PC-9 (cell line): ENCODE measurements at places on chromosomes 11 and 22.

- DNase-seq = no peak
These were observed 1639.6 kb upstream of the TENM4 start for GRCh38 chr11:81080476-81080875.

GRCh38 chr11:44993971-44994704, 43.5 kb upstream of the TP53I11 start:
- DNase-seq = no peak

- peak; percentile 60 for DNase-seq
These were observed 26.5 kb downstream of the ARHGEF17 start for GRCh38 chr11:73334384-73335203.

GRCh38 chr22:35661464-35661863, 13.2 kb downstream of the APOL6 start:
- DNase-seq = no peak

- DNase-seq = peak; percentile 92
These were observed 17.3 kb upstream of the PRR5 start for GRCh38 chr22:44684506-44685383.

DNA sequence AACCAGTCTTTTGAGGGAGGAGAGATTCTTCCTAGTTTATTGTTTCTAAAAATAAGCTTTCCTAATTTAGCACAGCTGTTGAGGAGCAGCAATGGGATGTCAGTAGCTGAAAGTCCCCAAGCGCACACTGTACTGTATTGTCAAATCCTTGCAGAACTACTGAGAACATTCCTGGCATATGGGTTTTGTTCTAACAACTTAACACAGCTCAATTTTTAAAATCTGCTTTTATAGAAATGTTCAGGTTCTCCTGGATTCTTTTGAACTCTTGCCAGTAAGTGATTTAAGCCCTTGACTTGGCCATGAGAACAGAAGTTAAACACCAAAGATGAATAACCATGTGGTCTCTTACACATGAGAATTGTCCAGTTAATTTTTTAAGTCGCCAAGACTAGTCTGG, 218.6 kb downstream of the FAT3 start:
- no peak for DNase-seq

DNA sequence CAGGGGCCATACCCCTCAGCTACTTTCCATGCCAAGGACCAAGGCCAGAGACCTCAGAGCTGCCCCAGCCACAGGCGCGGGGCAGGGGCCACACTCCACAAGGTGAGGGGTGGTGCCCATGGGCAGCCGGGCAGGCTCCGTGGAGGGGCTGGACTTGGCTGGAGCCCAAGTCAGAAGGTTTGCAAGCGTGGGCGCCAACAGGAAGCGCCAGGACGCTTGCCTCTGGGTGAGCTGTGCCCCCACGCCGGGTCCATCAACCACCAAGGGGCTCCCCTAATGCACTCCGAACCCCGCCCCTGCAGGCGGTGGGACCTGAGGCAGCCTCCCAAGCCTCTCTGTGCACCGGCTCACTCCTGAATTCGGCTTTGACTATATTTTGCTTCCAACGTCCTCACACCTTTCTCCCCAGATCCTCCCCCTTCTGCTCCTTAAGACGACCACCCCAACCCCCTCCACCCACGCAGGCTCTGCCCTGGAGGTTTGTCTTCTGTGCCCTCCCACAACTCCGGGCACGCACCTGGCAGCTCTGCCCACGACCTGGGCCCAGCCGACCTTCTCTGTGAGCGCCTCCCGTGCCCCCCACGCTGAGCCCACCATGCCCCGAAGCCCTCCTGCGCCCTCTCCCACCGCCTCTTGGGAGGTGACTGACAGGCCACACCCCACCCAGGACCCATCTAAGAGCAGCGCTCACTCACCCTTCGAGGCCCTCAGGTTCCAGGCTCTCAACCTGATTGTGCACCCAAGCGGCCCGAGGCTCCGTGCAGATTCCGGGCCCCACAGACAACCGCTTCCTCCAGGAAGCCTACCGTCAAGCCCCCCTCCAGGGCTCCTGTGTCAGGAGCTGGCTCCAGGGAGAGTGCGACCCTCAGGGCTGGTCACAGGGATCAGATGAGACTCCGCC, 2.6 kb upstream of the PKP3 start:
- DNase-seq = no peak

- DNase-seq = no peak
These were observed 392.7 kb downstream of the GUCY1A2 start for GRCh38 chr11:106625566-106625965.

DNA sequence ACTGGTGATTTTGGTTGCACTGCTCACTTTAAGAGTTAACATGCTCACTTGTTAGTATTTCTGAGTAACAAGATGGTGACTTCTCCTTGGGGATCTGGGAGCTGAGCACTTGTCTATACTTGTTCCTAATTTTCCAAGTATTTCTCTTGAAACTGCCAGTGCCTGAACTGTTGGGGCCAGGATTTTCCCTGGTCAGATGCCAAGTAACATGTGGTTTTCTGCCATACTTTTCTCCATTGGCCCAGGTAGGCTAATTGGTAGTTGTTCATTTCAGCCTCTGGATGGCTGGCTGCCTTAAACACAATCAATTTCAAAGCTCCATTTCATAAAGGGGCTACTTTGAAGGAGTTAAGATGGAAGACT, 35.0 kb downstream of the RNF141 start:
- no peak for DNase-seq

DNA sequence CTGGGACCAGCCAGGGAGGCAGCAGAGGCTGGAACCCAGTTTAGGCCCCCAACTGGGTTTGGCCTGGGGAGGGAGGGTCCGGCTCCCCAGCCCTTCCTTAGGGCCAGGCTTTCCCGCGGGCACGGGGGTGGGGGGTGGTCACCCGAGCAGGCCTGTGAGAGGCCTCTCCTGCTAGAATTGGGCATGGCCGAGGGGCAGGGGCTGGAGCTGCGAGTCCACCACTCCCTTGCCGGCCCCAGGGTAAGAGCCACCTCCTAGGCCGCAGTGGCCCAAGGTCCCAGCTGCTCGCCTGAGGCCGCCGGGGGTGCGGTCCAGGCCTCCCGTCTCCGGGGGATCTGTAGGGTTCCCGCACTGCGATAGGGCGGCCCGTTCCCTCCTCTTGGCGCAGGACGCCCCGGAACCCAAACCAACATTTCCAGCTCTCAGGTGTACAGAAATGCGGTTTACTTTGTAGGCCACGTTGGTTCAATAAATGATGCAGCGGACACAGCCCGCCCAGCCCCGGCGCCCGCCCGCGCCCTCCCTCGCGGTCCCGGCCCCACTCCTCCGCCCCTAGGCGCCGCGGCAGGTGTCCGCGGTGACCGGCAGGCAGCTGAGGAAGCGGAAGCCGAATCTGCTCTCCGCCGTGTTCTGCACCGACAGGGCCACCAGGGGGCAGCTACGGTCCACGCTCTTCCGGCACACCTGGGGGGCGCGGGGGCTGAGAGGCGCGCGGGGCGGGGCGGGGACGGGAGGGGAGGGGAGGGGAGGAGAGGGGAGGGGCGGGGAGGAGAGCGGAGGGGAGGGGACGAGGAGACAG, 5.9 kb downstream of the LMNTD2 start:
- DNase-seq = peak; percentile 54

DNA sequence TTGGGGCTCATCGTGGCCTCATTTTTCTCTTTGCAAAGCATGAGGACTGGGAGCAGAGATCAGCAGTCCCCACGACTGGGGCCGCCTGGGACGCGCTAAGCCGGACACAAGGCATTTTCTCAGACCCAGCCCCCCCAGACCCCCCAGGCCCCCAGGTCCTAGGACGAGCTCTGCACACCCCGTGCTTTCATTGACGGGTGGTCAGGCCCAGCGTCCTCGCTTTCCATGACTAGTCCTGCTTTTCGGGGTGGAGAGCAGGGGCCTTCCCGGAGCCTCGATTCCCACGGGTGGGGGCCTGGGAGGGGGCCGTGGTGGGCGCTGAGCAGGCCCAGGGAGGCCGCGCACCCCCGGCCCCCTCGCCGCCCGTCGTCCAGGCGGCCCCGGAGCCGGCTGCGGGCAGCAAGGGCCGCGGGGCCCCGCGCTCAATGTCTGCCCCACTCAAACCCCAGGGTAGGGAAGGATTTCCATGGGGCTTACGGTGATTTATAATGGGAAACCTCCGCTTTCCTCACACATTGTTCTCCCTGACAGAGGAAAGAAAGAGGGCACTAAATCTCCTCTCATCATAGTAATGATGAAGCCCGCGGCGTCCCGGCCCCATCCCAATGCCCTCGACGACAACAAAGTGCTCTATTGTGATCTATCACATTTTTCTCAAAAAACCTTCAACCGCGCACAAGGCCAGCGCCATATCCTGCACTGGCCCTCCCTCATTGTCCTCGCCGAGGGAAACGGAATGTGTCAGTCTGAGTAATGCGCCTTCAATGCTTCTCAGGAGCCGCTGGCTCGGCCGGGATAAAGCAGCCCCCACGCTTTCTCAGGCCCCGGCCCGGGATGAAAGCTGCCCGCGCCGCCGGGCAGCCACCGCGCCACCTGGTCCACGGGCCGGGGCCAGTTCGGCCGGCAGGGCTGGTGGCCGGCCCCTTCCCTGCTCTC, 10.4 kb upstream of the LINC01488 start:
- no peak for DNase-seq

GRCh38 chr22:19480789-19481188, 1.1 kb downstream of the CDC45 start:
- DNase-seq = no peak

DNA sequence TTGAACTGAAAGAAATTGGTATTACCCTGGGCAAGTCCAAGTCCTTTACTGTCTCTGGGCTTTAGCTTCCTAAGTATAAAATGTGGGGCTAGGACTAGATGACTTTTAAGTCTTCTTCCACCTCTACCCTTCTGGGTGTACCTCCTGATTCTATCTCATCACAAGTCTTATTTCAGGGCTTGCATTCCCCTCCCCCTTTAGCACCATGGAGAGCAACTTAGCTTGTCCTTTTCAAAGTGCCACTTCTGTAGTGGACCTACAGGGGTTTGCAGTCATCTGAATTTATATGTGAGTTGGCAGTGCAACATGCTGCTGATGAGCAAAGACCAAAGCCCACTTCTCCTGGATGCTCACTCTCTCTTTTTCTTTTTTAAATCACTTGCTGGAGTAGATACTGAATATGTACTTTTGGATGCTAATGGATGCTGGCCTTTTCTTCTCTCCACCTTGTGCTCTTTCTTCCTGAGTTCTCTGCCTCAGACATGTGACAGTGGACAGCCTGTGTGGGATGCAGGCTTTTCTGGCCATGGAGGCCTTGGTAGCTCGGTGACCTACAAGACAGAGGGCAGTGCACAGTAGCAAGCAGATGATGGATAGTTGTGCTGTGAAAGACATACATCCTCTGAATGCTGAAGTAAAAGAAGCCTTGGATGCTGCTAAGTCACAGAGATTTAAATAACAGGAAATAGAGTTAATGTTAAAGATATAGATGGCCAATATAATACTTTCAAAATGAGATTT, 185.0 kb downstream of the NELL1 start:
- DNase-seq = no peak

DNA sequence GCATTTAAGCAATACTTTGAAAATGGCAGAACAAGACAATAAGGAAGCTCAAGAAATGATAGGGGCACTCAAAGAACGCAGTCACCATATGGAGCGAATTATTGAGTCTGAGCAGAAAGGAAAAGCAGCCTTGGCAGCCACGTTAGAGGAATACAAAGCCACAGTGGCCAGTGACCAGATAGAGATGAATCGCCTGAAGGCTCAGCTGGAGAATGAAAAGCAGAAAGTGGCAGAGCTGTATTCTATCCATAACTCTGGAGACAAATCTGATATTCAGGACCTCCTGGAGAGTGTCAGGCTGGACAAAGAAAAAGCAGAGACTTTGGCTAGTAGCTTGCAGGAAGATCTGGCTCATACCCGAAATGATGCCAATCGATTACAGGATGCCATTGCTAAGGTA, 51.9 kb downstream of the SPECC1L start:
- DNase-seq = no peak

- no peak for DNase-seq
These were observed 54.0 kb upstream of the SPON1 start for GRCh38 chr11:13908535-13908934.

GRCh38 chr11:87440076-87440770, 402.5 kb downstream of the TMEM135 start:
- DNase-seq = no peak

DNA sequence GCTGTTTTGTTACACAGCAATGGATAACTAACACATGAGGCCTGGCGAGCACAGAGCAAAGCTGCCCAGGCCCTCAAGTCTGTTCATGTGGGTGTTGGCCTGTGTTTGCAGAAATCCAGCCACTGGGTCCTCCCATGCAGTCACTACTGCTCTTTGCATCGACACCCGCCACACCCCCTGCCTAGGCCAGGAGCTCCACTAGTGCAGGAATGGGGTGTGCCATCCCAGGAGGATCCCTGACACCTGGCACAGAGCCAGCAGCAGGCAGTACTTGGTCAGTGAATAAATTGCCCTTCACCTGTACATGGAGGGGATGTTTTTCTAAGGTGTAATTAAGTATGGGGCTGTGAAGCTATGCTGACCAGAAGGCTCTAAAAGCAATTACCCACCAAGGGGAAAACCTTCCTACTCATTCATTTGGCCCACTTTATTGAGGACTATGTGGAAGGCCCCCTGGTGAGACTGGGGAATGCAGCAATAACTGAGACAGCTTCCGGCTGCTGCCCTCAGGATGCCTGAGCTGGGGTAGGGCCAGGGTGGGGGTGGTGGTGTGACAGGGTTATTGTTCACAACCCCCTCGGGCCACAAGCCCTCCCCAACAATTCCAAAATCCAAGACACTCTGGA, 160.8 kb downstream of the CRYBB2 start:
- DNase-seq = no peak

DNA sequence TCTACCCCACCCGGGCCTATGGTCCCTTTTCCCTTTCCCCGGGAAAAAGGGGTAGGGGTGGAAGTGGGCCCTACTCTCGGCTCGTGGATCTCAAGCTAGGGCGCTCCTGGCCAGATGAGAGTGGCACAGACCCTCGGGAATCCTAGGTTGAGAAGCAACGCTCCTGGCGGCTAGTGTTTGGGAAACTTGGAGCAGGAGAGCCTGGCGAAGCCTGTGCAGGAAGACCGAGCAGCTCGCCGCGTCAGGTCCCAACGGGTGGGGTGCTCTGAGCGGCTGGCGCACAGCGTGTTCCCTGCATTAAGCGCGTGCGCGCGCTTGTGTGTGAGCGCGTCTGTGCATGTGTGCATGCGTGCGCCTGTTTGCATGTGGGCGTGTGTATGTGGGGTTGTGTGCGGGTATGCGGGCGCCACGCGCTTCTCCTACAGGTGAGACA, 7.1 kb upstream of the FLI1 start:
- no peak for DNase-seq

DNA sequence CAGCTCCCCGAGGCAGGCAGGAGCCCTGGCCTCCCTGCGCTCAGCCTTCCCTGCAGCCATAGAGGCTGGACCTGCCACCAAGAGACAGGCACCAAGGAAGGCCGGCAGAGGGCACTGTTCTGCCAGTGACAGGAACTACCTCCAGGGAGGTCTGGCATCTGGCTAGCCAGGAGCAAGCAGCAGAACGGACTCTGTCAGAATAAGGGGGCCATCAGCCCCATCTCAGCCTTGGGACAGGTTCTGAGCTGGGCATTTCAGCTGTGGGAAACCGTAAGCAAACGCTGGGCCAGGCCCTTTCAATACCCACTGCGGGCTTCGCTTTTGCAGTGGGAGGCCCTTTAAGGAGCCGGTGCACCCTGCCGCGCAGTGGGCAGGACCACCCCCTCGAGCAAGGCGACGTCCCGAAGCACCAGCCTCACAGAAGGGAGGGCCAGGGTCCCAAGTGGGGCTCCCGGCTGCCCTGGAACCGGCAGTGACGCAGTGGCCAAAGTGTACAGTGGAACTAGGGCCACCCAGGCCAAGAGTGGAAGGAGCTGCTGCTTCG, 18.2 kb downstream of the IFT27 start:
- DNase-seq = peak; percentile 65
